Thyroid gland (tissue), 4 donors: ENCODE measurements at places on chromosomes 6 and 20.
A peak's percentile ranks its signal among the peaks of the same experiment; 100 is the strongest.

DNA sequence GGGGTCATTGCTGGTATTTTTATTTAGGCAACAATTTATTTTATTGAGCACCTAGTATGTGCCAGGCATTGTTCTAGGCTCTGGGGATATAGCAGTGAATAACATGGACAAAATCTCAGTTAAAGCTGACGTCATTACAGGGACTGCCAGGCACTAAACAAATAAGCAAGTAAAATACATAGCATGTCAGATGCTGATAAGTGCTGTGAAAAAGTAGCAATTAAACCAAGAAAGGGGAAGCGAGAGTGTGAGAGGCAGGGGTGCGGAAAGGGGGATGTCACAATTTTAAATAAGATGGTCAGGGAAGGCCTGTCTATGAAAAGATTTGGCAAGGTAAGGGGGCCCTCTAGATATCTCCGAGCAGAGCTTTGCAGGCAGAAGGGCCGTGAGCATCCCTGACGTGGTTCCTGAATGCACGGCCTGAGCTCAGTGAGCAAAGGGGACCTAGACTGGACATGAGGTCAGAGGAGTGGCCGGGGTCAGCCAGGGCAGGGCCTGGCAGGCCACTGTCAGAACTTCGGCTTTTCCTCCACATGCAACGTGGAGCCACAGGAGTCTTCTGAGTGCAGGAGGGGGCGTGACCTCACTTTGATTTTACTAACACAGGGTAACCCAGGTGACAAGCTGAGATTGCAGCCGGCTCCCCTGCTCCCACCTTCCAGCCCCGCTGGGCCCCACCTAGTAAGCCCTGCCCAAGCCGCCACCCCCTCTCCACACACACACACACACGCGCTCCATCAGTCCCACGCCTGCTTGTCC is 24.2 kb upstream of the SIRPA start:
- no peak for DNase-seq
- no peaks in the 10 kb centered on the region for H3K36me3 ChIP-seq
- H3K4me1 ChIP-seq, result no peaks in the 10 kb centered on the region

DNA sequence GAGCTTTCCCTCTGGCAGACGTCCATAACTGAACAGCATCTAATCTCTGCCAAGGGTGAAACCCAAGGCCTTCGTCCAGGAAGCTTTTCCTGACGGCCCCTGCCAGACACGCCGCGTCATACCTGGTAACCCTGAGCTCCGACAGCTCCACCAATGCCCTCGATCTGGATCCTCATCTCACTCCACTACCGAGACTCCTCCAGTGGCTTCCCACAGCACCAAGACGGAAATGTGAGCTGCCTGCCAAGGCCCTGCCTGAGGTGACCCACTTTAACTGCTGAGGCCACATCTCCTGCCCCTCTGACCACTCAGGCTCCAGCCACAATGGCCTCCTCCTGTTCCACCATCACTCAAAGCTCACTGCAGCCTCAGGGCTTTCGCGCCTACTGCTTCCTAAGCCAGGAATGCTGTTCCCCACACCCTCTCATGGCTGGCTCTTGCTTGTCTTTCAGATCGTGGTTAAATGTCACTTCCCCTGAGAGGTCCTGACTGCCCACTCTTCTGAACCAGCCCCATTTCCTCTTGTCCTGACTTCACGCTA is 143.2 kb downstream of the PREX1 start:
- no peak overlapping the region for H3K4me3 ChIP-seq
- no peaks in the 10 kb centered on the region for H3K27me3 ChIP-seq
- peaks cover 2% of the 10 kb centered on the region for H3K36me3 ChIP-seq
- H3K4me1 ChIP-seq, result peaks cover 52% of the 10 kb centered on the region
- DNase-seq, result peak; percentile 18

DNA sequence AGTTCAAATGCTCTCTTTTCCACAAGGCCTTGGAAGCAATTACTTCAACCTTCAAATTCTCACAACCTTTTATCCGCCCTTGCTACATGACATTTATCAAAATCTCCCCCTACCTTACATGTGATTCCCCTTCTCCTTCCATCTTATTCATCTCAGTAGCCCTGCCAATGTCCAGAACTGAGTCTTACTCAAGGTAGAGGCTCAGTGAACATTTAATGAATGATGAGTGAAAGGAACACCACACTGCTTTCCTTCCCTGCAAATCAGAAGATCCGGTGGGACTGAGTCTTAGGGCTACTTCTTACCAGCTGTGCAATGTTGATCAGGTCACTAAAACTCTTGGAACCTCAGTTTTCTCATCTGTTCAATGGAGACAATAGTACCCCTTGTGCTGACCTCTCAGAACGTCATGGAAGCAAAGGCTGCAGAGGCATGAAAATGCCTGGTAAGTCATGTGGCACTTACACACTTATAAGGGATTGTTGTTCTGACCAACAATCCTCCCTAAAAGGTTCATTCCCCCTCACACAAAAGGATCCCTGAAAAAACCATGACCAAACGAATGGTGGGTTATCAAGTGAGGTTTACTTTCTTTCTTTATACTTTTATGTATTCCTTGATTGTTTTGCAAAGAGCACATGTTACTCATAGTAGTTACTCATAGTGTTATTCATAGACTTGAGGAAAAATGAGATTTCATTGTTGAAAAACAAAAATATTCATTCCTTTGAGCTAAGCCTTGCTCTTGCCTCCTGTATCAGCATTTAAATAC is 6.5 kb downstream of the MDGA1 start:
- H3K4me3 ChIP-seq, result no peak overlapping the region
- no peaks in the 10 kb centered on the region for H3K36me3 ChIP-seq
- DNase-seq, result no peak
- peaks cover 7% of the 10 kb centered on the region for H3K27me3 ChIP-seq
- H3K4me1 ChIP-seq, result no peaks in the 10 kb centered on the region
- no peak overlapping the region for H3K27ac ChIP-seq

DNA sequence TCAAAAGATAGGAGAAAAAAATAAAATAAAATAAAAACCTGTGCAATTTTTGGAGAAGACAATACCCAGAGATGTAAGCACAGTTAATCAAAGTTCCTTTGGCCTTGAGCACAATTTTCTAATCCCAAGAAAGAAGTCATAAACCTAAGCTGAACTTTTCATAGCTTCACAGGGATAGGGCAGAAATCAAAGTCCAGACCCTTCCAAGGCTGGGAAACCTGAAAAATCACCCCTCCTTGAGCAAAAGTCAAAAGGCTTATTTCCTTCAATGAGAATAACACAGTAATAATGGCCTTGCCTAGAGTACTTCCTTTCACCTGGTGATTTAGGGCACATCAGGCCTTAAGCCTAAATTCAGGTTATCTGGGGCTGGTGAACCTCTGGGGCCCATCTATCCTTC is 415.0 kb upstream of the BTBD3 start:
- H3K27me3 ChIP-seq, result no peaks in the 10 kb centered on the region
- H3K4me1 ChIP-seq, result no peaks in the 10 kb centered on the region
- no peak overlapping the region for H3K27ac ChIP-seq
- no peak overlapping the region for H3K4me3 ChIP-seq
- no peak for DNase-seq

DNA sequence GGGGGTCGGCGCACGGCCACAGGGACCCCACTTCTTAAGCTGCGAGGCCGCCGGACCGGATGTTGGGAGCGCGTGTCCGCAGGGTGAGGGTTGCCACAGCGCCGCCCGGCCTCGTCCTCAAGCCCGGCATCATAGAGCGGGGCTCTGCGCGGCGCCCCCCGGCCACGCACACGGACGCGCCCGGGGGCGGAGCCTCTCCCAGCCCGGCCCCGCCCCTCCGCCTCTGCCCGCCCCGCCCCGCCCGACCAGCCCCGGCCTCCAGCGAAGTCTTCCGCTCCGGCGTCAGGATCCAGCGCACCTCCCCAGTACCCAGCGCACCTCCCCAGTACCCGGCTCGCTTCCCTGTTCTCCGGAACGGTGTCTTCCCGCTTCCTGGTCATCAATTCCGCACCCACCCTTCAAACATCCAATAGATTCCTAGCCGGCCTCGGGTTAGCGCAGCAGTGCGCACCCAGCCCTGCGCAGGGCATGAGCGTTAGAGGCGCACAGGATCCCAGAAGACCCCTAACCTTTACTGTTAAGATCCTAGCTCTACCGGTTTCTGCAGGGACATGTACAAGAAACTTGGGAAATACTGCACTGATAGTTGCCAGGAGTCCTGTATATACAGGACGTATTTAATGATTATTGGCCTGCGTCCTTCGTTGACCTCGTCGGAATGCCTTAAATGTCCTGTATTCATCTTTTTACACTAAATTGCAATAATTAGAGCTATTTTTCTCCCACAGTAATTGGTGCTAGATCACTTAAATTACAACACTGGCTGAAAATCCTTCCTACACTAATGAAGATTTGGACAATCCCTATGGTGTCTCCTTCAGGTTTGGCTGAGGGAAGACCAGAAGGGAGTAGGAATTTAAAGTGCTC is 535 bp upstream of the DNAAF9 start:
- H3K27me3 ChIP-seq, result no peaks in the 10 kb centered on the region
- peak; percentile 75 for DNase-seq
- H3K36me3 ChIP-seq, result no peaks in the 10 kb centered on the region
- peak overlapping the region; percentile 78 for H3K4me3 ChIP-seq

- H3K36me3 ChIP-seq, result peaks cover 18% of the 10 kb centered on the region
- H3K27ac ChIP-seq, result no peak overlapping the region
- no peak overlapping the region for H3K4me3 ChIP-seq
- H3K4me1 ChIP-seq, result no peaks in the 10 kb centered on the region
- DNase-seq, result no peak
- H3K27me3 ChIP-seq, result no peaks in the 10 kb centered on the region
Measured at GRCh38 chr6:166512567-166512966, 73.9 kb downstream of the RAMACL start.

DNA sequence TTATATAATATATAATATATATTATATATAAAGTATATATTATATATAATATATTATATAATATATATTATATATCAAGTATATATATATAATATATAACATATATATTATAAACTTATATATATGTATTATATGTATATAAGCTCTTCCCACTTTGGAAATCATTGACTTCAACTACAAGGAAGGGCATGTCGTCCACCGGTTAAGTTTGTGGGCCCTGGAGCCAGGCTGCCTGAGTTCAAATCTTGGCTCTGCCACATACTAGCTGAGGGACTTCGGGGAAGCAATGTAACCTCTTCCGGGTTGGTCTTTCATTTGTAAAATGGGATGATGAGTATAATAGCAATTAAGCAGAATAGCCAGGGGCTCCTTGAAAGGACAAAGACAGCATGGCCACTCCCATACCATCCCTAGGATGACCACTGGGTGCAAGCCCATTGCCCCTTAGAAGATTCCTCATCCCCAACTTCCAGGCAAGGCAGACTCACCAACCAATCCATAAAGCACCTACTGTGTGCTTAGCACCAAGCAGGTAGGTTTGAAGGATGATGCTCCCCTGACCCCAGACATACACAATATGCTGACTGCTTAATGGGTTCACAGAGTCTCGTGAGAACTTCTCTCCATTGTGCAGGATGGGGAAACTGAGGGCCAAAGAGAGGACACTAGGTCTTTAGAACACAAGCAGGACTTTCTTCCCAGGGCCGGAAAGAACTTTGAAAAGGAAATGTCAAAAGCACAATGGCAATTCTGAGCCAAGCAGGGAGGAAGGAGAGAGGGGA is 163.2 kb downstream of the MRPL14 start:
- no peaks in the 10 kb centered on the region for H3K36me3 ChIP-seq
- DNase-seq, result no peak
- H3K27ac ChIP-seq, result no peak overlapping the region

DNA sequence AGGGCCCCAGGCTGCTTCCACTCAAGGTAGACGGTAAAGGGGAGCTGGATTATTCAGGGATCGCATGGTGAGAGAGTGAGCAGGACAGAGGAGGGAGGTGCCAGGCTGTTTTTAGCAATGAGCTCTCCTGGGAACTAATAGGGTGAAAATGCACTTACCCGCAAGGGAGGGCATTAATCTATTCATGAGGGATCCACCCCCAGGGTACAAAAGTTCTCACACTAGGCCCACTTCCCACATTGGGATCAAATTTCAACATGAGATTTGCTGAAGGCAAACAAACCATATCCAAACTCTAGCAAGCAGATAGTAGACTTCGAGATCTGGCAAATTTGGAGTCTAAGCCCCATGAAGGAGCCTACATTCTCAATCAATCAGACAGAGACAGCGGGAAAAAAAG is 408.6 kb downstream of the RNF144B start:
- H3K4me3 ChIP-seq, result no peak overlapping the region
- H3K27me3 ChIP-seq, result no peaks in the 10 kb centered on the region
- H3K27ac ChIP-seq, result no peak overlapping the region
- no peak for DNase-seq
- H3K36me3 ChIP-seq, result no peaks in the 10 kb centered on the region

DNA sequence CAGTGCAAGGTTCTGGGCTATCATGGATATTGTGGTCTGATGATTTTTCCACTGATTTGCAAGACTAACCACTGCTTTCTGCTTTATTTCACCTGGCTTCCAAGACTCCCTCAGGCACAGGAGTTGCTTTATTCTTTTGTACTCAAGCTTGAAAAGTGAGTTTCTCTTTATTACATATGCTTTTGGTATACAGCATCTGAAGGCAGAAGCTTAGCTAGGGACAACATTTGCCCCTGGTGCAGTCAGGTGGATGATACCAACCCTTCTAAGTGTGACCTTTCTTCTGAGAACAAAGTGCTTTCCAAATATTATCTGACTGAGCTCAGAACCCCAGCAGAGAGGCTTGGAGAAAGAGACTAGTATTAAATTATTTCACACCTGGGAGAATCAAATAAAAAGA is 94.0 kb upstream of the PHACTR1 start:
- no peak overlapping the region for H3K27ac ChIP-seq
- no peak for DNase-seq
- no peaks in the 10 kb centered on the region for H3K36me3 ChIP-seq
- no peaks in the 10 kb centered on the region for H3K27me3 ChIP-seq
- H3K4me1 ChIP-seq, result no peaks in the 10 kb centered on the region

DNA sequence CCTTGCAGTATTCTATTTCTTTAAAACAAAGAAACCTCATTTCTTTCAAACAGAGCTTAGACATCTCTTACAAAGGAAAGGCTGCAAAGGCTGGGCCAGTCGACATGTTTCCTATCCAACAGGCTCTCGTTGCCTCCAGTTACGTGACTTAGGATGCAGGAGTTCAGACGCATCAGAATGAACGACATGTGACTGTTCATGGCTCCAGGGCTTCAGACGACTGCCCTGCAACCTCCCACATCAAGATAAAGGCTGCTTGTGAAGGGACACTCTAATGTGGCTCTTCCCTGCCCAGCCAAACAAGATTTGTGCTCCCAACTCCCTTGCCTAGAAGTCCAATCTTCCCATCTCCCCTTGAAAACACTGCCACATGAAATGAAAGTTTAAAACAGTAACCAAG is 14.3 kb upstream of the NEDD9 start:
- H3K27me3 ChIP-seq, result no peaks in the 10 kb centered on the region
- DNase-seq, result no peak
- H3K36me3 ChIP-seq, result no peaks in the 10 kb centered on the region
- no peak overlapping the region for H3K4me3 ChIP-seq
- no peak overlapping the region for H3K27ac ChIP-seq
- peaks cover 25% of the 10 kb centered on the region for H3K4me1 ChIP-seq

- H3K27me3 ChIP-seq, result no peaks in the 10 kb centered on the region
- no peak overlapping the region for H3K4me3 ChIP-seq
- H3K27ac ChIP-seq, result no peak overlapping the region
Measured at GRCh38 chr20:49446808-49447207, 35.7 kb downstream of the KCNB1 start.
